ENCODE measurements at places on chromosomes 7 and 10. TPM values are rescaled to one million over a fixed set of nuclear protein-coding genes. Genes with fewer than 3 reads are reported as not detected.

The PCGF5 gene
- 58.0 TPM for total RNA-seq

GRCh38 chr7:143147070-143147469, 15.2 kb downstream of the PIP start:
- DNase-seq: no peak

DNA sequence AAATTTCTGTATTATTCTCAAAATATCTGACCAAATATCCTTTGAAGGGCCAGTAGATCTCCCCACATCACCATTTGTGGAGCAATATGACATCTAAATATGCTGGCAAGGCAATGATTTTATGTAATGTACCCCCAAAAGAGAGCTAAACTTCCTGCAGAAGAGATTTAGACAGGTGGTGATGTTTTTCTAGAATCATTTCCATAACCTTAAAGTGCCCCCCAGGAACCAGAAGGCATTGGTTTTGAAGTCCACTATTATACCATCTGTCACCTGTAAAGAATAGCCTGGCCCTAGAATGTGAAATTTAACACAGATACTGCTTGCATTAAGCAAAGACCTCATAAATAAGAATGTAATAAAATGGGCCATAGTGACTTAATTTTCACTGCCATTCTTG, 77.9 kb upstream of the ABLIM1 start:
- no peak for DNase-seq

DNA sequence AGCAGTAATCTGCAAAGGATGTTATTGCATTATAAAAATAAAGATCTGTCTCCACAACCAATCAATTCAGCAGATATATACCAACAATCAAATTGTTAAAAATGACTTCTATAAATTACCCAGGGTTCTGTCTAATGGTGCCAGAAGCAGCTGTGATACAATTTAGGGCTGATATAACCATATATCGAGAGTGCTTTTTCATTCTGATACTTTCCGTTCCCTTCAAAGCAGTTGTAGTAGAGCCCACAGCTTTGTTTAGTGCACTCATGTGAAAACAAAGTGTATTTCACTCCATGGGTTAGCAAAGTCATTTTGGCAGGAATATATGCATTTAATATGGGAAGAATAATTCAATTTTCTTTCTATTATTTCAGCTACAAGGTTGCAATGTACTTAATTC, 83.1 kb upstream of the CHCHD3 start:
- no peak for DNase-seq

The IFIT2 gene
- total RNA-seq: 1.3 TPM

The SYCE1 gene
- 1.6 TPM for total RNA-seq

- DNase-seq: no peak
These were observed 88.3 kb downstream of the CHST15 start for GRCh38 chr10:124005091-124005490.

The STOX1 gene
- total RNA-seq: 0.39 TPM

GRCh38 chr7:45977256-45977780, 56.2 kb upstream of the IGFBP3 start:
- no peak for DNase-seq

The PRPS1L1 gene
- total RNA-seq: not detected

The MALRD1 gene
- not detected for total RNA-seq

GRCh38 chr7:128233471-128233870, 7.6 kb upstream of the LEP start:
- DNase-seq: no peak
